ENCODE measurements at places on chromosomes 4 and X.

GRCh38 chr4:40193578-40193977 is 3.3 kb upstream of the RHOH start:
- DNase-seq, result no peak

GRCh38 chr4:108483650-108484049 is 136.7 kb upstream of the RPL34 start:
- DNase-seq, result no peak

GRCh38 chr4:65798498-65799127 is 128.3 kb upstream of the EPHA5 start:
- no peak for DNase-seq

- no peak for DNase-seq
Measured at GRCh38 chrX:120561634-120562568, 1.1 kb upstream of the CUL4B start.

GRCh38 chr4:126973201-126973600 is 659.6 kb upstream of the INTU start:
- DNase-seq, result no peak

DNA sequence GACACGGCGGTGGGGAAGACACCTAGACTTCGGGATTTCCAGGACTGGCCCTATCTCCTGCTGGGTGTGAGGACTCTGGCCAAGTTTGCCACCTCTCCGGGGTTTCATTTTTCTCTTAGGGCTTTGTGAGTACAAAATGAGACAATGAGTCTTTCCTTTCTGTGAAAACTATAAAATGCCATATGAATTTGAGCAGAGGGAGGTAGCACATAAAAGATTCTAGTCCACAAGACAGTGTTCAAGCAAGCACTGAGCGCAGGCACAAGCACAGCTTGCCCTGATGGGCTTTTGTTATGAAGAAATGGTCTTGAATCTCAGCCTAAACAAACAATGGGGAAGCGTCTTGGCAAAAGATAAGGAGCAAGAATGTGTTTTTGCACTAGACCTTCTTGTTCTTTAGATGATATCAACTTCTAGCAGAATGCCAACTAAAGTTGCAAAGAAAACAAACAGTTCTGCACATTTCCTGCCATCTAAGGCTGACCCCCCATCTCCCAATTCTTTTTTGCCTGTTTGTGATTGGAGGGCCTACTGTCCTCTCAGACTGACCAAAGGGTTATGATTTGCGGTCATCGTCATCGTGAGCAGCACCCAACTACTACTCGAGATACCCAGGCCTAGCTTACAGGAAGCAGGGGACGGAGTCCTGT is 73.0 kb upstream of the ZNF518B start:
- no peak for DNase-seq
